ENCODE measurements at places on chromosomes 1 and 21.

GRCh38 chr1:36251794-36252481 lies 27.7 kb downstream of the THRAP3 start:
- DNase-seq: no peak

DNA sequence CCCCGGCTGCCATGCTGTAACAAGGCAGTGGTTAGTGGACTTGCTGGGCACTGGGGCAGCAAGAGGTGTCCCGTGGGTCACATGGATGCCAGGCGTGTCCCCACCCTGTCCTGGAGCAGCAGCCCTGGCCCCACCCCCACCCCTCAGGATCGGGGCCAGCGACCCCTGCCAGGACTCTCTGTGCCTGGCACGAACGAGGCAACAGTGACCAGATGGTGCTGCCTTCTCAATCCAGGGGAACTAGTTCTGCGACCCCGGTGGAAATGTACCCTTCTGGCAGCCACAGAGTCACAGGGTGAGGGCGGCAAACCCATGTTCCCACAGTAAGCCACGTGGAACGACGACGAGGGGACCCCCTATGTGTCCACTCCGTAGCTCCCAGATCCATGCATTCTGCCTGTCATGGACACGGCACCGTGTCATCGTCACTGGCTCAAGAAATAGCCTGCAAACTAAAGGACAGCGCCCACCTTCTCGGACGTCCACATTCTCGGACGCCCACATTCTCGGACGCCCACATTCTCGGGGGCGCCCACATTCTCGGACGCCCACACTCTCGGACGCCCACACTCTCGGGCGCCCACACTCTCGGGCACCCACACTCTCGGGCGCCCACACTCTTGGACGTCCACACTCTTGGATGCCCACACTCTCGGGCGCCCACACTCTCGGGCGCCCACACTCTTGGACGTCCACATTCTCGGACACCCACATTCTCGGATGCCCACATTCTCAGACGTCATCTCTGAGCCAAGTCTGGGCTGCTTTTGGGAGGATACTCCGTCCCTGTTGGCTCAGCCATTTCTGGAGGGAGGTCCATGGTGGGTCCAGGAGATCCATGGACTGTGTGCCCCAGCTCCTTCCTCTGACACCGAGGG lies 19.6 kb upstream of the ACTRT2 start:
- no peak for DNase-seq

DNA sequence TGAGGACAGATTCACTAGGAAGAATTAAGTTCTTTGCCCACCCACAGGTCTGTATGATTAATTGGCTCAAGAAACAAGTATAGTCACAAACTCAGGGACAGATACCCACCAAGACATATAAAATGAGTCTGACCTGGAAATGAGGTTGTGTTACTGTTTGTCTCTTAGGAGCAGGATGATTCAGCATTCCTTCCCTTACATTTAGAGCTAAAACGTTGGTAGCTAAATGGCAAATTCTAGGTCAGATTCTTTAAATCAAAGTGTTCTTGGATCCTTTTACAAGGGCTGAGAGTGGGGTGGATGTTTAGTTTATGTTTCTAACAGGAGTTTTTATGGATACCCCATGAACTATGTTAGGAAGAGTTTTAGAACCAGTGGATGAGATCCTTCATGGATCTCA lies 4.7 kb downstream of the RIMKLA start:
- no peak for DNase-seq

DNA sequence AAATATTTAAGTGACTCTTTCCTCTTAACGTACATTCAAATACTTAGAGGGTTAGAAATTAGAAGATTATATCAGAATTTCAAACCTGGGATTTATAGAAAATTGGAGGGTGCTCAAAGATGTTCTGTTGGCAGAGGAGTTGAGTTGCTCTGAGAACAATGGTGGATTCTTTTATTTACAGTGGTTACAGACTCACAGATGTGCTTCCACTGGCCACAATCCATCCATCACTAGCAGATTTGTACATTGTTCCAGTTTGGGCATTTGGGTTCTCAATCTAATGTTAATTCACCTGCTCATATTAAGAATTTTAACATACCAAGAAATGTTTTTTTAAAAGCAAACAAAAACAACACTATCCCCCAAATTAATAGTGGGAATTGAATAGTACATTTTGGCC lies 23.5 kb downstream of the DNAJC6 start:
- no peak for DNase-seq

DNA sequence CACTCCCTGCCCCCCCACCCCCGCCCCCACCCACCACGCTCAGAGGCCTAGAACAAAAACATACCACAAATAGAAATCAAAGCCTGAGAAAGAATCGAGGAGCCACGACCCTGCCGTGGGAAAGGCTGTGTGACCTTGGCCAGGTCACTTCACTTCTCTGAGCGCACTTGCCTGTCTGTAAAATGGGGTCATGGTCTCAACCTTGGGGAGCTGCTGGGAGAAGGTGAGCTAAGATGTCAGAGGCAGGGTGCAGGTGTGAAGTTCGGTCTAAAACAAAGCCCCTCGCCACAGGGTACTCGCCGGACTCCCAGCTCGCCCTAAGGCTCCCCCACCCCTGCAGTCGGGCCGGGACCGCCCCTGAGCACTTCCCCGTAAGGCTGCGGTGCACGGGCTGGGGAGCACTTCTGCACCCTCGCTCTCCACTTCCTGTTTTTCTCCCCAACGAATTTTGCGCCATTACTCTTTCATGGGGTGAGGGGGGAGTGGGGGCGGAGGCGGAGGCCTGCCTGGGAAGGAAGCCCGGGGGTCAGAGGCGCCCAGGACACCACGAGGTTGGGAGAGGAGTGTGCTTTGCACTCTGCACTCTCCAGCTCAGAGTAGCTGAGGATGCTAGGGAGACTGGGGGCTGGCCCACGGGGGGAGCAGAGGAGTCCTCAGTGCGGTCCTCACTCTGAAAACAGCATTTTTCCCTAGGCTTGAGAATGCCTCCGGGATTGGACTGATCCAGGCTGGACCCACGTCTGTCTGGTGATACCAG lies 21.9 kb upstream of the PIK3CD start:
- DNase-seq: no peak

DNA sequence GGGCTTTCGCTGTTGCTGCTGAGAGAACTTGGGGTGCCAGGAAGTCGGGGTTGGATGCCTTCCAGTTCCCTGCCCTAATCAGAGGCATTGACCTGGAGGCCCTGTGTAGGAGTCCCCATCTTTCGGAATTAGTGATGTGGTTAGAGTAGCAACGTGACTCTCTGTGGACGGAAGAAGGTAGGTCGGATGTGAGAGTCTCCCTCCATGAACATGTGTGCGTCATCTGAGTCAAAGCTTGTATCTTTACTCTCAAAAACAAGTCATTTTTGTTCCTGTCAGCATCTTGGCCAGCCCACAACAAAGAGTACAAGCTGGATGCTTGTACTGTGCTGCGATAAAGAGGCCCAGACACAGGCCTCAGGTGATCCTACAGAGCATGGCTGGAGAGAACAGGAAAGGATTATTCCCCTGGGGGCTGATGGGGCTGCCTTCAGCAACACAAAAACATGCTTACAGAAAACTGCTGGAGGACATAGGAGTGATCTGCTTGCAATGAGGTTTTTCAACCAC lies 31.0 kb upstream of the IL10 start:
- no peak for DNase-seq

DNA sequence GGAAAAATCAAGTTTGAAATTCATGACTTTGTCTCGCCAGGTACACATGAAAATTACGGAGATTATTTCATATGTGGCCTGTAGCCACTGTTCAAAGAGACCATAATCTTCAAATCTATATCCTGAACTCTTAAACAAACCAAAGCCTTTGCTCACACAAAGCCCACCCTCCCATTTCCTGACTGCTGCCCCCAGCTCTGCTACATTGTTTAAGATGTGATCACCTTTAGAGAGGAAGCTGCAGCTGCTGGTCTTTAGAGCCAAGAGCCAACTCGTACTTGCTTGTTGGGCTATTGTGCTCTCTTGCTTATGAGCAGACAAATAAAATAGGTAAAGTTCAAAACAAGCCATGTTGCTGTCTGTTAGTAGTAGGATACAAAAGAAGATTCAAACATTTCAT lies 71.9 kb downstream of the DTL start:
- DNase-seq: no peak

DNA sequence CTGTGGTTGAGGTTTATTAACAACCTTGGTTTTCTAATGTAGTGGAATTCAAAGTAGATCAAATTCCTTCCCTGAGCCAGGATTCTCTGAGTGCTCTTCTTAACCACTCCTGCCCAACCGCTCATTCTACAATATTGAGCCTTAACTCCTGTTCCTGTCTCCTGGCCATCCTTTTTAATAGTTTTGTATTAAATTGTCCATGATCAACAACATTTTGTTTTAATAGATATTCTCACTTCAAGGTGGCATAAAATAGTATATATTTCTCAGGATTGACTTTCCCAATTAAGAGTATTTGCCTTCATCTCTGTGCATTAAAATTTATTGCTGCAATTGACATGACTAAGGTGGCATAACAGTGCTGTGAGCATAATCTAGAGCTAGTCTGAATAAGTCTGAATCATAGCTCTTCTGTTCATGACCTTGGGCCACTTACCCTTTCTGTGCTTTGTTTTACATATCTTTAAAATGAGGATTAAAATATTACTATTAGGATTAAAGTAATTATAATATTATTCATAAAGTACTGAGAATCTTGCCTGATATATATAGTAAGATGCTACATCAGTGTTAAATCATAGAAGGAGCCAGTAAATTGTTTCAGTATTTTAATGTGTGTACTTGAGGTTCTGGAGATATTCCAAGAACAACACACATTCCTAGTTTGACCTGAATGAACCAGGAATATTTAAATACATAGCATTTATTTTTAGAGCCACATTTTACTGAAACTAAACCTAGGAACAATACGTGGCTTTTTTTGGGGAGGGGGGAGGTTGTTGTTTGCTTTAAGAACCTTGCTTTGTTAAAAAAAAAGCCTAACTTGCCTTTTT lies 76.4 kb downstream of the ADGRL2 start:
- DNase-seq: no peak

DNA sequence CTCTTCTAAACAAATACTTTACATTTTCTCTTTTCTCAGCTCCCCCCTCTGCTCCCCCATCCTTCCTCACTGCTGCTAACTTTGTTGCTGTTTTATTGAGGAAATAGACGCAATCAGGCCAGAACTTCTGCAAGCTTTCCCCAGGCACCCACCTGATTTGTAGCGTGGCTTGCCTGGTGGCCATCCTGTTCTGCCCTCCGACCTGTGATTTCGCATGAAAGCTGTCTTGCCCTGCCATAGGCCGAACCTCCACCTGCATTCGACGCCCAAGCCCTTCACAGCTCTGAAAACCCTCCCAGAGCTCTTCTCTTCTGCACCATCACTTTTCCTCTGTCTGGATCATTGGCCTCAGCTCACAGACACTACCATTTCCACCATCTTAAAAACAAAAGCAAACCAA lies 100.6 kb downstream of the PLPP3 start:
- no peak for DNase-seq

DNA sequence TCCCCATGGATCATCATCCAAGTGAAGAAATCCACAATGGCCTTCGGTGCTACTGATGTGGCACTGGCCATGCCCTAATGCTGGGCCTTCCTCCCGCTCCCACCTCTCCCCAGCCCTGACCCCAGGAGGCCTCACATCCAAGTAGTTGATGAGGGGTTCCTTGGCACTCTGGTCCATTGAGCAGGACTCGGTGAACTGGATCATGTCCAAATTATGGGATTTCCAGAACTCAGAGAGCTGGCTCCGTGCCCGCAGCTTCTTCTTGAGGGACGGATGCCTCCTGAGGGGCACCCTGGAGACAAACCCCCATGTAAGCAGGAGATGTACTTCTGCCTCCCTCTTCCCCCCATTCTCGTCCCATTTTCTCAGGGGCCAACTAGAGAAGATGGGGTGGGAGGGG lies 929 bp downstream of the CTSE start:
- DNase-seq: no peak

DNA sequence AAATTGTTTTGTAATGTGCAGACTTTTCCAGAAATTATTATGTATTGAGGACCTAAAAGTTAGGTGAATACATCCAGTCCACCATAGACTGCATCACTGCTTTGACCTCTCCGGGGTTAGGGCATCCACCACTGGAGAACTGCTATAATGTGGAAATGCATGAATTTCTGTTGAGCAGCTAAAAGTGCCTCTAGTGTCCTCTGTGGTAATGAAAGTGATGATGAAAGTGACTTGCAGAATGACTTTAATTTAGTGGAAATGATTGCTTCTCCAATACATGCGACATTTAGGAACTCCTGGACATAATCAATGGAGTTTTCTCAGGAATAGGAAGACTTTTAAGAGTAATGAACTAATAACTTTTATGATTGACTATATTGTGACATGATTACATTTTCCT lies 170.8 kb downstream of the LBR start:
- no peak for DNase-seq

- DNase-seq: no peak
Measured at GRCh38 chr1:190377294-190377693, 100.4 kb downstream of the BRINP3 start.

DNA sequence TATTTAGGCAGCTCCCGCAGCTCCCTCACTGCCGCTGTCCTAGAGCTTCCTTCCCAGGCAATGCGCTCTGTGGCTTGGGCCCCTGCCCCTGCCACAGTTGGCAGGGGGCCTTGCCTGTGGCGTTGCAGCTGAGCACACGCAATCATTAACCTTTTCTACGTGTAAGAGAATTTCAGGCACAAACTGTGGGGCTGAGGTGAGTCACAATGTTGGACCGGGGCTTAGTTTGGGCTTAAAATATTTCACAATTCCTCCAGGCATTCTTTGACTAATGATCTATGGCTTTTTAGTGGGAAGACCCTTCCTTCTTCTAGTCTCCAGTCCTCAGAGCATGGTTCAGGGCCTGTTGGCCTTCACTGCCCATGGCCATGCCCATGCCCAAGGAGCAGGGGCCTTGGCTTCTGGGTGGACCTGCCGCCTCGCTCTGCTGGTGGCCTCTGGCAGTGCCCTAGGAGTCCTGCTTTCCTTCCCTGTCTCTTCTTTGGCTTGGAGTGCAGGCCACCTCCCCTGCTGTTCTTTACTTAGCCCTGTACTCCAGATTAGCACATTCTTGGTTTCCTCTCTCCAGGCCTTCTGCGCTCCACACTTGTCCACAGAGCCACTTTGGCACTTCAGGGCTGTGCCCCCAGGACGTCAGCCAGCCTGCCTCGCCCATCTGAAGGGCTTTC lies 39.2 kb downstream of the MAPKAPK2 start:
- peak; percentile 67 for DNase-seq

- no peak for DNase-seq
Measured at GRCh38 chr1:180816132-180816531, 96.6 kb upstream of the KIAA1614 start.

- DNase-seq: no peak
Measured at GRCh38 chr1:228101994-228102790, 933 bp downstream of the C1orf35 start.

- no peak for DNase-seq
Measured at GRCh38 chr1:192448026-192448578, 127.5 kb upstream of the RGS1 start.

- DNase-seq: peak; percentile 42
Measured at GRCh38 chr1:85289207-85289847, 12.9 kb upstream of the BCL10 start.

Data from AG09319 (cell line).